ENCODE measurements at places on chromosomes 4 and X.

DNA sequence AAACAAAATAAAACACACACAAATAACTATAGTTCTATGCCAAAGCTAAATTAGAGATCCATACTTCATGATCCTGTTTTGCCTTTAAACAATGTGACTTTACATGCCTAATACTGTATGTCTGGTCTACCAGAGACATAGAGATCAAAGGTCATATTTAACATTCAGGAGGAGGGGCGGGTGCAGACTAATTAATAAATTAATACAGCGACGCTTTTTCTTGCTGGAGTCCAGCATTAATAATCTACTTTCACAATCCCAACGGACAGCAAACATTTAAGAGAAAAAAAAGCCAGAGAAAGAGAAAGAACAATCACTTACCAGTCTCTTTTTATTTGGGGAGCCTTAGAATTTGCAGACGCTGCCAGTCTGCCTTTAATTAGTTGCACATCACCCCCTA, 509 bp downstream of the CXXC4 start:
- DNase-seq, result no peak

GRCh38 chr4:23038626-23039491, 346.1 kb downstream of the GBA3 start:
- no peak for DNase-seq

GRCh38 chr4:3355266-3355748, 62.5 kb downstream of the RGS12 start:
- DNase-seq, result no peak

DNA sequence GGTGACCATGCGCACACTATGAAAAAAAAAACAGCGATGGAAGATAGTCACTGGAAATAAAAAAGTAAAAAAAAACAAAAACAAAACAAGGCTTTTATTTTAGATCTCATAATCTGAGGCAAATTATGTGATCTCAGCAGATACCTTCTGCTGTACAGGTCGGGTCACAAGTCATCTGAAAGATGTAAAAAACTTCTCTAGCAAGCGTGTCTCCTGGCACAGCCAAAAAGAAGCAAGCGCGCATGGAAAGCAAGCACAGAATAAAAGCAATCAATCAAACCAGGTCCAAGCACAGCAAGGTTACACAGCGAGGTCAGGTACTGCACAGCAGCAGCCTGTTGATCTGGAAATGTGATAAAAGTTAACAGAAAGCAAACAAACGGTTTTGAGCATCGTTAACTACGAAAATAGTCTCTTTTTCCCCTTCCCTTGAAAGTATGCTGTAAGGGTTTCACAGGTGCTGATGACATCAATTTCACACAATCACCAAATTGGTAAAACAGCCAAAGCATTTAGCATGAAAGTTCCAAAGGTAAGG, 79.3 kb upstream of the MTNR1A start:
- DNase-seq, result no peak

GRCh38 chr4:181968371-181968770, 274.8 kb upstream of the TENM3 start:
- DNase-seq, result no peak

DNA sequence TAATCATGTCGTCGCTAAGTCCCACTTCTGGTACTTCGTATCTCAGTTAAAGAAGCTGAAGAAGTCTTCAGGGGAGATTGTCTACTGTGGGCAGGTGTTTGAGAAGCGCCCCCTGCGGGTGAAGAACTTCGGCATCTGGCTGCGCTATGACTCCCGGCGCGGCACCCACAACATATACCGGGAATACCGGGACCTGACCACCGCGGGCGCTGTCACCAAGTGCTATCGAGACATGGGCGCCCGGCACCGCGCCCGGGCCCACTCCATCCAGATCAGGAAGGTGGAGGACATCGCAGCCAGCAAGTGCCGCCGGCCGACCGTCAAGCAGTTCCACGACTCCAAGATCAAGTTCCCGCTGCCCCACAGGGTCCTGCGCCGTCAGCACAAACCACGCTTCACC, 11.3 kb downstream of the PNCK start:
- peak; percentile 59 for DNase-seq

Measured in hematopoietic multipotent progenitor cell treated with erythropoietin and hydrocortisone succinate and interleukin-3 and kit ligand, for 6 days (in vitro differentiated cells).